ENCODE measurements at places on chromosomes 13 and 19. TPM values are rescaled to one million over a fixed set of nuclear protein-coding genes. Genes with fewer than 3 reads are reported as not detected.
A peak's percentile ranks its signal among the peaks of the same experiment; 100 is the strongest.

DNA sequence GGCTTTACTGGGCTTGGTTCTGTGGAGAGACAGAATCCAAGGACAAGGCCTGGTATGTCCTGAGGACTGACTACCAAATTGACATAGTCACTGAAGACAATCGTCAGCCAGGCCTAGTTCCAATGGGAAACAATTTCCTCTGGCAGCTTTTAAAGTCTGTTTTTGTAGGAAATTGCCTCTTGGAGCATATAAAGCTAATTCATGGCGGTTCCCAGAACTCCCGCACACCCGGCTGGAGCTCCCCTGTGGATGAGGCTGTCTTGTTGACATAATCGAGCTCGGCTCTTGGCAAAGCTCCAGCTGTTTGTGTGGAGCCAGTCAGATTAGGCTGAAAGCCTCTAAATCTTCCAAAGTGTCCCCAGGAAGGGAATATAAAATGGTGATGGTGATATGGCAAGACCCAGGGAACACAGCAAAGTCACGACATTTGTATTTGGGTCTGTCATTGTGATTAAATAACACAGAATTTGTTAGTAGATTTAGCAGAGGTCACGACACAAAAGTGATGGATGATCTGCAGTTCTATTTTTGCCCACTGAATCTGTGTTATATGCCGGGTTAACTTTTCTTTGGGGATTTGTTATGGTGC, 395.0 kb downstream of the PCDH9 start:
- no peak for DNase-seq
- no peaks in the 10 kb centered on the region for H3K4me1 ChIP-seq
- H3K4me3 ChIP-seq, result no peak overlapping the region
- no peaks in the 10 kb centered on the region for H3K27me3 ChIP-seq
- H3K36me3 ChIP-seq, result no peaks in the 10 kb centered on the region

- H3K27ac ChIP-seq, result no peak overlapping the region
- peak; percentile 20 for DNase-seq
- H3K27me3 ChIP-seq, result no peaks in the 10 kb centered on the region
- no peaks in the 10 kb centered on the region for H3K4me1 ChIP-seq
Observed at GRCh38 chr13:106490569-106491321, 44.7 kb downstream of the EFNB2 start.

The THSD1 gene
- 0.40 TPM for total RNA-seq

- no peaks in the 10 kb centered on the region for H3K27me3 ChIP-seq
- DNase-seq, result no peak
- H3K4me3 ChIP-seq, result no peak overlapping the region
- H3K27ac ChIP-seq, result no peak overlapping the region
- no peaks in the 10 kb centered on the region for H3K4me1 ChIP-seq
Observed at GRCh38 chr13:78131811-78132210, 213.2 kb upstream of the EDNRB start.

The KANK3 gene
- total RNA-seq, result 1.3 TPM

- no peak overlapping the region for H3K27ac ChIP-seq
- H3K36me3 ChIP-seq, result no peaks in the 10 kb centered on the region
- no peaks in the 10 kb centered on the region for H3K4me1 ChIP-seq
- DNase-seq, result no peak
- no peak overlapping the region for H3K4me3 ChIP-seq
Observed at GRCh38 chr19:407511-408440, 1.2 kb downstream of the C2CD4C start.

- H3K27me3 ChIP-seq, result no peaks in the 10 kb centered on the region
- DNase-seq, result no peak
- H3K4me1 ChIP-seq, result no peaks in the 10 kb centered on the region
- H3K27ac ChIP-seq, result no peak overlapping the region
- H3K4me3 ChIP-seq, result no peak overlapping the region
Observed at GRCh38 chr19:7575434-7576040, 20.1 kb upstream of the CAMSAP3 start.

The LTBP4 gene
- total RNA-seq, result 111 TPM

GRCh38 chr13:106471957-106472543, 63.4 kb downstream of the EFNB2 start:
- DNase-seq, result no peak
- no peaks in the 10 kb centered on the region for H3K4me1 ChIP-seq
- no peaks in the 10 kb centered on the region for H3K36me3 ChIP-seq
- H3K27ac ChIP-seq, result no peak overlapping the region

DNA sequence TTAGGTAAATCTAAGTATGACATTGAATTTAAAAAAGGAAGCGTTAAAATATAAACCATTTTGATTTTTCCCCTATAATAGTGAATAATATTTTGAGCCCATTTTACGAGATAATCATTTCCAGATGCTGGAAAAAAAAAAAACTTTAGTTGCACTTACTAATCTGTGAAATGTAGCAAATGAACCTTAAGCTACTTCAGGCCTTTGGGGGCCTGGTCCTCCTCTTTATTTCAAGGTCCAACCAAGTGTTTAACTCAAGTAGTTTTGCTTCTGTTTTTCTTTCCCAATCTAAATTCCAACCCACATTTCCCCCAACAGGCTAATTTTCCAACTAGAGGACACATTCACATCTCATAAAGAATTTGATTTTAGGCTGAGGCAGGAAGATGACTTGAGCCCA, 101.2 kb downstream of the TNFRSF19 start:
- DNase-seq, result no peak
- no peaks in the 10 kb centered on the region for H3K27me3 ChIP-seq
- no peak overlapping the region for H3K4me3 ChIP-seq
- H3K4me1 ChIP-seq, result no peaks in the 10 kb centered on the region
- H3K36me3 ChIP-seq, result no peaks in the 10 kb centered on the region

DNA sequence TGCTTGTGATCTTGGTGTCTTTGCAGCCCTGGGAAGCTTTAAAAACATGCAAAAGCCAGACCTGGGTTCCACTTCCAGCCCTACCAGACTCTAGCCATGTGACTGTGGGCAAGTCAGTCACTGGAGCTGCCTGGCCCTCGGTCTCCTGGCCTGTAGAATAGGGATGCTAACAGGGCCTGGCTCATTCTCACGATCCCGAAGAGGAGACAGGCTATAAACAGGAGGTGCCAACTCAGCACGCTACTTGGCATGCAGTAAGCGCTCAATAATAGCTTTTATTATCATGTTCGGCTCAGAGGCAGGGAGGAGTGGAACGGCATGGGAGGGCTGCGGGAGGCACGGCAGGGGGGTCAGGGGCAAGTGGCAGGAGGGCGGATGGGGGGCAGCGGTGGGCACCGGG, 1.7 kb downstream of the CTXN1 start:
- H3K27me3 ChIP-seq, result no peaks in the 10 kb centered on the region
- no peak overlapping the region for H3K4me3 ChIP-seq
- H3K4me1 ChIP-seq, result peaks cover 20% of the 10 kb centered on the region
- no peak for DNase-seq

The WDFY2 gene
- total RNA-seq, result 21.1 TPM

DNA sequence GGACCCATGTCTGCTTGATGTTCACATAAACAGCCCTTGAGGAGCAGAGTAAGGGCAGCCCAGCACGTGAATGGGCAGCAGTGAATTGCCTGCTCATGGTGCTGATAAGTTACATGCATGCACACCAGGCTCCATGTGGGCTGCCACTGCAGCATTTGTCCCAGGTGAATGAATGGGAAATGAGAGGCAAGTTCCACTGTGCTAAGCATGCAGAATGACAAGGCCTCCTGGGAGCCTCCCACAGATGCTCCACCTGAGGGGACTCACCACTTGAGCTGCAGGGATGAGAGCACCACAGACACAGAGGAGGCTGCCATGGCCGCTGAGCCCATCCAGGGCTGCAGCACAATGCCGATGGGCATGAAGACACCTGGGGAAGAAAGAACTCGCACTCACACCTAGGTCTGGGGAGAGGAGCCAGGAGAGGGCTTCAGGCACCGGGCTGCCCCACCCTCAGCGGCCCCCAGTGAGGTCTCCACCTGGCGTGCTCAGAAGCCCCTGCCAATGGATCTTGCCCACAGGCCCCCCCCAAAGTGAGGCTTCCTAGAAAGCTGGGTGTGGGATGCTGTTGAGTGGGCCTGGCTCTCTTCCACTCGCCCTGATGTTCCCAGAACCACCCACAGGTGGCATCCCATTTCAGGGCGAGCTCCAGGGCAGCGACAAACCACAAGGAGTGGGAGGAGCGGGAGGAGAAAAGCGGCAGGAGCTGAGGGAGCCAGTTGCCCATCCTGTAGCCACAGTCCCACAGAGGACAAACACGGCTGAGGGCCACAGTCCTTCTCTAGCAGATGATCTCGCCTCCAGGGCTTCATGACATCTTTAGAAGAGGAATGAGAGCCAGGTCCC, 73.8 kb downstream of the CCDC70 start:
- H3K36me3 ChIP-seq, result no peaks in the 10 kb centered on the region
- DNase-seq, result no peak
- H3K4me1 ChIP-seq, result no peaks in the 10 kb centered on the region
- no peaks in the 10 kb centered on the region for H3K27me3 ChIP-seq
- no peak overlapping the region for H3K27ac ChIP-seq

The WDR88 gene
- total RNA-seq, result not detected

GRCh38 chr19:42317535-42317934, 4.4 kb downstream of the TMEM145 start:
- H3K27me3 ChIP-seq, result peaks cover 8% of the 10 kb centered on the region
- no peaks in the 10 kb centered on the region for H3K36me3 ChIP-seq
- H3K4me3 ChIP-seq, result no peak overlapping the region

DNA sequence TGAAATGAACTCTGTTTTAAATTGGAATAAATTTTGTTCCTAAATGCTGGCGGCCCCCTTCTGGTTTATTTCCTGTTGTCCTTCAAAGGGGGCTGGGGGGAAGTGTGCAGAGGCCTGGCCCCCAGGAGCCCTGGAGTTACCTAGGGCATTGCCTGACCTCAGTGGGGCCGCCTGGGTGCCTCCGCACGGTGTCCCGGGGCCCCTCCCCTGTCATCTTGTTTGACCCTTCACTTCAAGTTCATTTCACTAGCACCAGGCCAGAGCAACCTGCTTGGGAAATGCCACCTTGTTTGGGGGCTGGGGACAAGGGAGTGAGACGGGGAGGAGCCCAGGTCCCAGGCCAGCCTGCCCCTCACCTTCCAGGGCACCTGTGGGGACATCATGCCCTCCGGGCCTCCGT, 11.9 kb upstream of the GNA15 start:
- H3K4me1 ChIP-seq, result no peaks in the 10 kb centered on the region
- H3K36me3 ChIP-seq, result no peaks in the 10 kb centered on the region
- no peak overlapping the region for H3K27ac ChIP-seq

DNA sequence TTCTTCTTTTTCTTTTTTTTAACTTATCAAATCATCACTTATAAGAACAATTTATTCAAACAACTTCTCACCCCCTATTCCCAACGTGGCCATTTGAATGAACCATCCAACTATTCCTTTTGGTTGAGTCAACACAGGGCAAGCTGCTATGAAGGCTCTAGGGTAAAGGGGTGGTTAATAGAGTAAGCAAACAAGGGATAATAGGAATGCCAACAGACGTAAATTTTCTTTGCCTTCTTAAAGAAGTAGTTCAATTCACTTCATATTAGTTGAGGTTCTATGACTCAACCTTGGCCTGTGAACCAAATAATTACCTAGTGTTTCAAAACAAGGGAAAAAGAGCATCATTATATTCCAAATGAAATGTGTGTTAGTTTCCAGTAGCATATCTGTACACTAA, 1383.8 kb upstream of the SLC10A2 start:
- no peak overlapping the region for H3K27ac ChIP-seq
- no peak overlapping the region for H3K4me3 ChIP-seq
- no peak for DNase-seq
- no peaks in the 10 kb centered on the region for H3K4me1 ChIP-seq
- no peaks in the 10 kb centered on the region for H3K36me3 ChIP-seq

GRCh38 chr19:4690361-4690760, 20.2 kb upstream of the MYDGF start:
- peaks cover 13% of the 10 kb centered on the region for H3K36me3 ChIP-seq
- no peak for DNase-seq
- no peaks in the 10 kb centered on the region for H3K4me1 ChIP-seq
- H3K4me3 ChIP-seq, result no peak overlapping the region
- no peaks in the 10 kb centered on the region for H3K27me3 ChIP-seq

DNA sequence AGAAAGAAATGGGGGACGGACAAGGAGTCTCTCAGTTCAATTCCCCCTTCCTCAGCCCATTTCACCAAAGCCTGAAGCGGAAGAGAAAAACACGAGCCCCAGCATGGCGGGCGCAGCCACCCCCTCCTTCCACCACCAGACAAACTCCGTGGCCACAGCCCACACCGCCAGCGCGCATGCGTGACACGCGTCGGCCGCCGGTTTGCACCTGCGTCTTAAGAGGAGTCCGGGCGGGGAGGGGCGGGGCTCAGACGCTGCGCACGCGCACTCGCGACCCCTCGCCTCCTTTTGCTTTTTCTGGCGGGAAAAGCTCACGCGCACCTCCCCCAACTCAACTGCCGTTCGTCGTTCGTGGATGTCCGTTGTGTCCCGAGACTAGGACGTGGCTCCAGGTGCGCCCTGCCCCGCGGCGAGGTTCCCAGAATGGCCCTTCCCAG, at the start of gene KASH5:
Gene KASH5, plus strand, starts transcription at position 314 of the 437 bp plus-strand sequence. CDS start 2,635 bp downstream, outside the sequence.
- peaks cover 13% of the 10 kb centered on the region for H3K4me1 ChIP-seq
